ENCODE measurements at places on chromosomes 12 and 14.

- no peak for DNase-seq
Observed at GRCh38 chr14:104496095-104496494, 83.5 kb upstream of the C14orf180 start.

DNA sequence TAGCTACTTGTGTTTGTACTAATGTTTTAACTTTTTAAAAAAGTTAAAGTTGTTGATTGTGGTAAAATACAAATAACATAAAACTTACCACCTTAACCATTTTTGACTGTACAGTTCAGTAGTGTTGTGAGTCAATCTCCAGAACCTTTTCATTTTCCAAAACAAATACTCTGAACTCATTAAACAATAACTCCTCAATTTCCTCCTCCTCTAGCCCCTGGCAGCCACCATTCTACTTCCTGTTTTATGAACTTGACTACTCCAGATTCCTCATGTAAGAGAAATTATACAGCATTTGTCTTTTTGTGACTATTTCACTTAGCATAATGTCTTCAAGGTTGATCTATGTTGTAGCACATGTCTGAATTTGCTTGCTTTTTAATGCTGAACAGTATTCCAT is 299.1 kb upstream of the AMIGO2 start:
- DNase-seq = no peak

- no peak for DNase-seq
Observed at GRCh38 chr12:70120970-70121369, 122.3 kb upstream of the CNOT2 start.

DNA sequence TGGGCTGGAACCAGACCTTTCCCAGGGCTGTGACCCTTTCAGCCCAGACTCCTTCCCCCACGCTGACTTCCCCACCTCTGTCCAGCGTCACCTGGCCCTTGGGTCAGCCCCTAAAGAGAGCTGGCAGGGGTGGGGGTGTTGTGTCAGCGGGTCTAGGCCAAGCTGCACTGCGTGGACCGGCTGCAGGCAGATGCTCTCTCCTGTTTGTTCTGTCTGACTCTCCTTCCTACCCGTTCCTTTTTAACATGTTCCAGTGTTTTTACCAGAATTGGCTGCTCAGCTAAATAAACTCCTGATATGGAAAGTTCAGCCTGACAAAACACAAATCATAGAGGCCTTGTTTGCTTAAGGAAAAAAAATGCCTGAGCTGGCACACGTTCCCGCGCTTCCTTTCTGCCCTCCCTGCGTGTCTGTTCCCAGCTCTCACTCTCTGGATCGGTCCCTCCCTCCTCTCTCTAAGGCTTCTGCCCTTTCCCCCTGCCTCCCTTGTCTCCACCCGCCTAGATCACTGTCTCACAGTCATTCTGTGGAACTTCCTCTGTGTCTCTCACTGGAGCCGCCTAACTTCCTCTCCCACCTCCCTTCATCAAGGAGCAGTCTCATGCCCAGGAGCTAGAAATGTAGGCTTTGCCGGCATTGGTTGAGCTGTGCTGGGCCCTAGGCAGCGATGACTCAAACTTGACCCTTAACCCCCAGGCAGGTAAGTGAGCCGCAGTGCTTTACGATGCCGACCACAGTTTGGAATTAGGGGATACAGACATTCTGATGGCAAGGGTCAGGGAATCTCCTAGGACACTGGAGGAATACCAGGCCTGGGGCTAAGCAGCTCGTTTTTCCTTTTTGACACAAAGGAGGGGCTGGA is 15.5 kb upstream of the MLXIP start:
- DNase-seq = no peak

GRCh38 chr12:31288381-31288780 is 37.6 kb downstream of the SINHCAF start:
- DNase-seq = no peak

DNA sequence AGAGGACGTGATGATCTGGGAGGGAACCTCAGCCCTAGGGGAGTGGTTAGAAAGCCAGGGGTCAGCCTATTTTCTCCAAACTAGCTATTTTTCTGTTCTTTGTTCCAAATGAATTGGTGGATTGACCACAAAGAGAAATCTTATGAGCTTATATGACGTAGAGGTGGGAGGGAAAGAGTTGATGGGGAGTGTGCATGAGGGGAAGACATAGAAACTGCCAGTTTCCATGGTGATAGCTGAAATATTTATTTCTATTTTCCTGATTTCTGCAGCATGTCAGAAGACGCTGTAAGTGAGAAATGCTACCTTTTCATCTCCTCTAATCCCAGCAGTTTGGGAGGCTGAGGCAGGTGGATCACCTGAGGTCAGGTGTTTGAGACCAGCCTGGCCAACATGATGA is 51.4 kb upstream of the CISTR start:
- DNase-seq = no peak

DNA sequence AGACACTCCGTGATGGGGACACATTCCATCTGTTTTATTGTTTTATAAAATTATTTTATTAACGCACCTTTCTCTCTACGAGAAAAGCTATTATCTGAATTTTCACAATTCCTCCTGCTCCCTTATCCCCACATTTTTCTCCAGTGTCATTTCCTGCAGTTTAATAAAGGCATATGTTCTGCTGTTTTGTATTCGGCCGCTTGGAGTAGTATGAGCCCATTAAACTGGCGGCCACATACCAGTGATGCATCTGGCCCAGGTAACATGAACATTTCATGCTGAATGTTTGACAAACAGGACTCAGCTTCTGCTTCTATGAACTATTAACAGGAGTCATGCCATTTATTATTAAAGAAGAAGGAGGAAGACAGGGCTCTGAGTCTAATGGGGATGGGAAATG is 511.0 kb downstream of the TMEM121 start:
- DNase-seq = no peak

- no peak for DNase-seq
Observed at GRCh38 chr12:104761611-104762010, 196.5 kb downstream of the SLC41A2 start.

DNA sequence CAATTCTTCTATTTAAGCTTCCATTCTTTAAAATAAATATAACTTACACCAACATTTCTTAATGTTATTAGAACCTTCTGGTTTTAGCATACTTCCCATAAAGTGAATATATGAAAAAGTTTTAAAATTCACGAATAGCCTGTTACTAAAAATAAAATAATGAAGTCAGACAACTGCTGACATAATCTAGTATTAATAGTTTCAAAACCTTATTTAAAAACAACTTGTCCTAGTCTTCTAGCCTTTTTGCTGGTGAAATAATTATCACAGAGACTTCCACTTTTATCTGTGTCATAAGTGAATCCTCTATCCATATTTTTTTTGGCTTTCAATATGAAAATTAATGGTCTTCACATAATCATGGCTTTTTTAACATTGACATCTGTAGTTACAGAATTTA is 93.8 kb upstream of the MON2 start:
- no peak for DNase-seq

GRCh38 chr14:92687681-92688433 is 60.6 kb downstream of the LGMN start:
- DNase-seq = no peak

DNA sequence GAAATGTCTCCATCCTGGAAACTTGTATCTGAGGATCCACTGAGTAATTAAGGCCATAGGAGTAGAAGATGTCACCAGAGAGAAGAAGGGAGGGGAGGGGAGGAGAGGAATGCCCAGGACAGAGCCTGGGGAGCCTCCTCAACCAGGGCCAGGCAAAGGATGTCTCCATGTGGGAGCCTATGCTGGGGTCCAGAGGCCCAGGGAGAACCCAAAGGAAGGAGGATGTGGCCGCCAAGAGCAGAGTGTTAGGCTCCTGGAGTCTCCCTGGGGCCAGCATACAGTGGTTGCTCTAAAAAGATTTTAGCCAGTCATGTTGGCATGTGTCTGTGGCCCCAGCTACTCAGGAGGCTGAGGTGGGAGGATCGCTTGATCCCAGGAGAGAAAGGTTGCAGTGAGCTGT is 92.6 kb downstream of the DICER1 start:
- DNase-seq = no peak

DNA sequence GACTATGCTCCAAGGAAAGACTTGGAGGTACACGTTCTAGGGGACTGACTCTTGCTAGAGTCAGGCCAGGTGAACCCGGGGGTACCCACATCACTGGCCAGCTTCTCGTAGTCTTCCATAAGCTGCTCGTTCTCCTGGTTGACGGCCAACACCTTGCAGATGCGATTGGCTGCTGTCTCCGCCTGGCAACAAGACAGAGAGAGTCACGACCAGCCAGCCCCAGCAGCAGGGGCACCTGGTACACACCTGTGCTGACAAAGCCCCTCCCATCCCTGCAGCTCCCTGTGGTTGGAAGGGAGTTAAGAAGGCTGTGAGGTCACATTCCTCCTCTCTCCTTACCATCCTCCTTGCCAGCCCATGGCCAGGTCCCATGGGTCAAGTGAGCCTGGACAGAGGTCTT is 85.5 kb downstream of the ACTN1 start:
- no peak for DNase-seq

GRCh38 chr12:89817501-89818226 is 109.0 kb upstream of the ATP2B1 start:
- DNase-seq = no peak

DNA sequence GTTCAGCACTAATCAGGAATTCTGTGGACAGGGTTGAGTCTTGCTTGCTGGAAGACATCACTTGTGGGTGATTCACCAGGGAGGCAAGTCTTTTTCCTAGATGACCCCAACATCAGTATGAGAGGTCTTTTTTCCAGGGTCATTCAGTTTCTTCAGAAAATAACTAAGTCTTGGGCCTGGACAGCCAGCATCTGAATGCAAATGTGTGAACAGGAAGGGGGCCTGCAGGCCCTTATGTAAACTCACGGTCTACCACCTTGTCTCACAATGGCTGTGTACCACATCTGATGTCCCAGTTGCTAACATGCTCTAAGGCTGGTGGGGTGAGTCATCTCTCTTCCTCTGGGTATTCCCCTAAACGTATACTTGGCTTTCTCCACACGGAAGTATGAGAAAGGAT is 79.2 kb downstream of the HECTD4 start:
- DNase-seq = peak; percentile 38

GRCh38 chr12:56411781-56412639 is 37.2 kb downstream of the TIMELESS start:
- no peak for DNase-seq

DNA sequence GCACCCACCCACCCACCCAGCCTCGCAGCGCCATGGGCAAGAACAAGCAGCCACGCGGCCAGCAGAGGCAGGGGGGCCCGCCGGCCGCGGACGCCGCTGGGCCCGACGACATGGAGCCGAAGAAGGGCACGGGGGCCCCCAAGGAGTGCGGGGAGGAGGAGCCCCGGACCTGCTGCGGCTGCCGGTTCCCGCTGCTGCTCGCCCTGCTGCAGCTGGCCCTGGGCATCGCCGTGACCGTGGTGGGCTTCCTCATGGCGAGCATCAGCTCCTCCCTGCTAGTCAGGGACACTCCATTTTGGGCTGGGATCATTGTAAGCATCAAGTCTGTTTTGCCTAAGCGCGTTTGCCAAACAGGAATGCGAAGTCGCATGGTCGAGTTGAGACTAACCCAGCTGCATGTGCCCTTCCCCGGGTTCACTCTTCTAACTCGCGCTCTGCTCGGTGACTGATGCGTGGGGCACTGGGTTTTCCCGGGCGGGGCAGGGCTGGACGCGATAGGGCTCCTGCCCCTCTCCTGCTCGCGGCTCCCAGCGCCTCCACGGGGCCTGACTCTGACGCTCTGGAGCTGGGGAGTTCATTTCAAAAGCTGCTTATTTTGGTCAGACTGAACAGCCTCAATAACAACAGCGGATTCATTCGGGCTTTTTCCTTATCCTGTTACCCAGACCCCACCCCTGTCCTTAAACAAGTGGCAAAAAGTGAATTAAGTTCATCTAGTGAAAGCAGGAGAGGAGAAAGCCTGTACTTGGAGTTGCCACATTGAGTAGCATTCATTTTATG is 458 bp downstream of the SSPN start:
- DNase-seq = no peak

DNA sequence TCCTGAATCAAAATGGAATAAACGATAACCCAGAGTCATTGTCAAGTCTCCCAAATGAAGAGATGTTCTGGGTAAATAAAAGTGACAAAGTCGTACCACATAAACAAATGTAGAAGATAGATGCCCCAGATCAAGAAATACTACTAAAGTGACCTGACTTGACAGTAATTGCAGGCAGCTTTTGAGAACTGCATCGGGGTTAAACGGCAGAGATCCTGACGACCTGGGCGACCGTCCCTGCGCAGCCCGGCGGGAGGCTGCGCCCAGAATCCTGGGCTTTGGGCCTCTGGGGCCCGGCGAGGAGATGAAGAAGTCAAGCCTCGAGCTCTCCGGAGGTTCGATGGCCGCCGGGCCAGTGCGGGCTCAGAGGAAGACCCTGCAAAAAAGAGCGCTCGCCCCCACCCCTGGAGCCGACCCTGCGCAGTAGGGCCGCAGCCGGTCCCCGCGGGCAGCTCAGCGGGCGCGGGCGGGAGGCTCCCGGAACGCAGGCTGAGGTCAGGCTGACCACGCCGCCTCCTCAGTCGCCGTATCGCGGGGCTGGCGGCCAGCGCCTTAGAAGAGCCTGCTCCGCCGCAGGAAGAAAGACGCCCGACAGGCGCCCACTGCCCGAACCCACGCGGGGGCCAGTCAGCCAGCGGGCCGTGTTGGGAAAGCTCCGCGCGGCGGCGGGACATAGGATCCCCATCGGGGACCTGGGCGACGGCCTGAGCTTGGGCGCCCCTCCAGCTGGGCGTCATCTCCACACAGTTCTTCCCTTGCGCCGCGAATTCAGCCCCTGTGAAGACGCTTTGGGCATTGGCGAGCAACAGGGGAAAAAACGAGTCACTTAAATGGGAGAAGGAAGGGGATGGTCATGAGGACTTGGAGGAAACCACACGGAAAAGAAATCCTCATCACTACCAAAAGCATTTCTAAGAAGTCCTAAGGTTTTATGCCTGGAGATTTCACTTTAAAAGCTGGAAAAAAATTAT is 16.0 kb downstream of the NKX2-1 start:
- DNase-seq = no peak

DNA sequence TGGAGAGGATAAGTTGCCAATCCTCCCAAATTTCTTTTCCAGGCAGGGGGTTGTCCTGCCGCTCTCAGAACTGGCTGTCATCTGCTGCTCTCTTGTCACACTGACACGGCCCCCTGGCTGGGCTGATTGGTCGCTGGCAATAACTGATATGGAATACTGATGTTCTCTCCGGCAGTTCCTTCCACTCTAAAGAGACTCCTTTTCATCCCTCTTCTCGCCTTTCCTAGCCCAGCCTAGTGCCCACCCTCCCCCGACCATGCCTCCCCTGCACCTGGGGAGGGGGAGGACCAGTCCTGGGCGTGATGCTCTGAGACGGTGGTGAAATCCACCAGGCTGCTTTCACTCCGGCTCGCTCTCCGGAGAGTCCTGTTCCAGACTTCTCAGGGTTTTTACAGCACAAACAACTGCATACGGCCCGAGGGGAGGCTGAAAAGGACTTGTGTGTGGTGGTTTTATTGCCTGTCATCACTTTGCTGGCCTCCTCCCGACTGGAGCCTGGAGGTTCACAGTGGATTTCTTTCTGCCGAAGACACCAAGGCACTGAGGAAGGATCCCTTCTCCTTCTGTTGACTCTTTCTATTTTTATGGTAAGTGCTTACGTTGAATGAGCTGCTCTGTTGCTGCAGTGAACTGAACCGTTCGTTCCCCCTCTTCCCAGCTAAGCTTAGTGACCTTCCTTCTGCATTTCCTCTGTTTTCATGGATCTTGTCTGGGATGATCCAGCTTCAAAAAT is at the start of gene ANO4:
ANO4 (plus strand) TSS at position 336 of the 733 bp plus-strand sequence. CDS start 107,010 bp downstream, outside the sequence.
- no peak for DNase-seq

- no peak for DNase-seq
Observed at GRCh38 chr14:51870606-51871005, 10.2 kb downstream of the GNG2 start.

- no peak for DNase-seq
Observed at GRCh38 chr14:28365510-28365909, 401.1 kb upstream of the FOXG1 start.

GRCh38 chr12:2934371-2934770 is 24.8 kb upstream of the TEAD4 start:
- no peak for DNase-seq

All from activated CD8-positive, alpha-beta memory T cell treated with anti-CD3 and anti-CD28 coated beads for 4 hours (primary cell).